ENCODE measurements at places on chromosomes 2 and 18. TPM values are rescaled to one million over a fixed set of nuclear protein-coding genes. Genes with fewer than 3 reads are reported as not detected.

CXCR4 gene
- 6.5 TPM for total RNA-seq

DNAH7 gene
- total RNA-seq = 0.27 TPM

ZNF892 gene
- 1.7 TPM for total RNA-seq

GPBAR1 gene
- not detected for total RNA-seq

C2orf69 gene
- total RNA-seq = 15.4 TPM

PROKR1 gene
- not detected for total RNA-seq

NLRC4 gene
- total RNA-seq = not detected

NAT8 gene
- not detected for total RNA-seq

MAPK4 gene
- 0.17 TPM for total RNA-seq

MTCL1 gene
- total RNA-seq = 20.8 TPM

- no peak for DNase-seq
These were observed 49.3 kb upstream of the MCM6 start for GRCh38 chr2:135925571-135925970.

GRCh38 chr2:28929581-28929980 is 35.1 kb downstream of the WDR43 start:
- DNase-seq = no peak

GRCh38 chr2:181307203-181307991 is 149.8 kb upstream of the ITGA4 start:
- no peak for DNase-seq

- DNase-seq = no peak
These were observed 1.4 kb upstream of the IDH1 start for GRCh38 chr2:208256192-208256782.

DNA sequence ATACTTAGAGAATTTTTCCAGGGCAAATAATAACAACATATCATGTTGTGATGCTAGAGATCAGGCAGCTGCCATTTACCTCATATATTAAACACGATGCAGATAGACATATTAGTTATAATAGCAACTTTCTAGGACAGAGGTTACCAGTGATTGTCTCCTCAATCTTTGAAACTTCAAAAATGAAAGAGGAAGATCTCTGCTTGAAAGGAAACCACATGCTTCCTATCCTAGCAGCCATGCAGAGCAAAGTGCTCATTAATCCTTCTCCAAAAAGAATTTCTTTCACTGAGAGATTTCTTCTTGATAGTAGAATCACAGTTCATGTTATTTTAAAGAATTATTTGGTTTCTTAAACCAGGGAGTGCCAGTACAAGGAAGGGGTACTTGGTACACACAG is 317.2 kb downstream of the CPS1 start:
- no peak for DNase-seq

GRCh38 chr2:46351750-46352138 is 54.5 kb downstream of the EPAS1 start:
- DNase-seq = no peak

GRCh38 chr2:44550561-44550960 is 188.8 kb downstream of the CAMKMT start:
- DNase-seq = no peak

- DNase-seq = no peak
These were observed 285.0 kb downstream of the GULP1 start for GRCh38 chr2:188576651-188577050.

GRCh38 chr2:206240327-206240726 is 34.1 kb upstream of the ZDBF2 start:
- peak; percentile 16 for DNase-seq

DNA sequence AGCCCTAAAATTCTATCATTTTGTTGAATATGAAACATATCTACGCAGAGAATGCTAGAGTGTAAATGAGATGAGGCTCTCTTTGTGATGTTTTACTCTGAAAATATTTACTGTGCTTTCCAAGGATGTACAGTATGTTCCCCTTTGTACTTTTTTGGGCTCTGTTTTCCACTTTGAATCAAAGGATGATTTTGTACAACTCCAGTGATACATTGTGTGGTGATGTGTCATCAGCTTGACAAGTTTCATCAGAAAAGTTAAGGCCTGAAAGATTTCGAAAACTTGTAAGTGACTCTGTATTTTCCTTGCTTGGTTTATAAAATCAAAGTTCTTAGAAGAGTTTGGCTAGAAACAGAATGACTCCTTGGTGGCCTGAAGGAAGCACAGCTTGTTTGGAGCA is 206.3 kb downstream of the LTBP1 start:
- no peak for DNase-seq

DNA sequence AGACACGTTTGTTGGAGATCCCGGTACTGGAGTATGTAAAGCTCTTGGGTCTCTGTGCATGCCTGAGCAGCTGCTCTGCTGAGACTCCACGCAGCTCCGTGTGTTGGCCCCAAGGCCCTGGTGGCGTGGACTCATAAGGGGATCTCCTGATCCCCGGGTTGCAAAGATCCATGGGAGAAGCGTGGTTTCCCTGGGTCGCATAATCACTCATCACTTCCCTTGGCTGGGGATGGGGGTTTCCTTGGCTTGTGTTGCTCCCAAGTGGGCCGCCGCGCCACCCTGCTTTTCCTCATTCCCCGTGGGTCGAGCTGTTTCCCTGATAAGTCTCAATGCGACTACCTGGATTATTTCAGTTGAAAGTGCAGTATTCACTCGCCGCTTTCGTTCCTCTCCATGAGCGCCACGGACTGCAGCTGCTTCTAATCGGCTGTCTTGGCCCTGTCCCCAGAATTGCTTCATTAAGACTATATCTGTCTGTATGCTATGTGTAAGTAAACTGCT is 76.0 kb downstream of the EPC2 start:
- no peak for DNase-seq

DNA sequence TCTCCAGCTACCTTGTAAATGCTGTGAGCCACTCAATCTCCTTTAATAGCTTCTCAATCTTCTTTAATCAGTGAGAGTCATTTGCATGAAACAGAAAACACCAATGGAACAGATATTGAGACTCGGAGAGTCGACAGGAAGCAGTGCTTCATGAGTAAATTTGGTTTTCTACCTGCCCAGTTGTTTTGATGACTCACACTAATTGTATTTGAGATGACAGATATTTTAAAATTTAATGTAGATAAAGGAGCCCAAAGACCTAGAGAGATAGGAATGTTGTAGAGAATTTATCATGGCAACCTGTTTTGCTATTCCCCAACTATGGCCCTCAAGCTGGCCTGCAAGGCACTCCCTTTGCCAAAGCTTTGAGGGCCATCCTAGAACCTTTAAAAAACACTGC is 119.1 kb downstream of the CDC42EP3 start:
- no peak for DNase-seq

GRCh38 chr2:128573531-128573930 is 254.9 kb upstream of the HS6ST1 start:
- no peak for DNase-seq

DNA sequence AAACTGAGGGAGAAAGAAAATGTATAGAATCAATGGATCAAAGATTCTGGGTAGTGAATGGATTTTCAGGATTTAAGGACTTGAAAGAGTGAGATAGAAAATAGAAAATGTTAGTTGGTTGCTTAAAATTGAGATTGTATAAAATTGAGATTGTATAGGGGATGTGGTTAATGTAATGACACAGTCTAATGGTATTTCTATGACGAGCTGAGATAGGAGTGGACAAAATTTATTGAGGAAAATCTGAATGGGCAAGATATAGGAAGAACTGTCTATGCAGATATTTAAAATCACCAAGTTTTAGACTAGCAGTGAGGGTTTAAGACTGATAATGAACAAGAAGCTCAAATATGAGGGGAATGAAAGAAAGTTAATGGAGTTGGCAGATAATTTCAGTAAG is 406.6 kb downstream of the NYAP2 start:
- DNase-seq = no peak

- peak; percentile 53 for DNase-seq
These were observed 521 bp downstream of the MYCN start for GRCh38 chr2:15940661-15941480.

DNA sequence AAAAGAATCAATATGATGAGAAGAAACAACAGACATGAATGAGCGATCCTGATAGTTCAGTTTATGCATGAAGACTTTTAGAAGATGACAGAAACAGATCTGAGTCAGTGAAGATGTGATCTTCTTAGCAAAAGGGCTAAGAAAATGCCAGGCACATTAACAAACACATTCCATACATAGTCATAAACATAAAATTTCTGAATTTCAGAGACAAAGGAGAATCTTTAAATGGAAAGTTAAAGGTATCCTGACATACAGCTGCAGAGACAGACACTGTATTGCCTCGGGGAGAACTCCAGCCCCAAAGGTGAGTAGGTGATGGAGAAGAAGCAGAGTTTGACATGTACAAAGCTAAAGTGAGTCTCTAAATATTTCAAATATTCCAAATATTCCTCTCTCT is 40.6 kb upstream of the FN1 start:
- DNase-seq = no peak

DNA sequence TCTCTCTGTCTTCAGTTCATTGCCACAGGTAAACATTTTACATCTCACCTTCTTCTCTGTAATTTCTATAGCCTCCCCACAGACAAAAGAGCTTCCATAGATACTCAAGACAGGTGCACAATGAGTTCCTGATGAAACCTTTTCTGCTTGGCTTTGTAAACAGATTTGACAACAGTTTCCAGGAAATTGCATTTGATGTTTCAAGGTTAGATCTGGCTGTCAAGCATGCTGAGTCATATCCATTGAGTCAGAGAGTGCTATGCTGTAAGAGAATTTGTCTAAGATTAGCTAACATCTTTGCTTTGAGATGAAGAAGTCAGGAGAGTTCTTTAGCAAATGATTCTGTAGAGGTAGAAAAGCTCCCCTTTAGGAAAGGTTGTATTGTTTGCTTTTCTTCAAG is 40.6 kb upstream of the MAP2 start:
- peak; percentile 43 for DNase-seq

- DNase-seq = no peak
These were observed 53.9 kb downstream of the SPATS2L start for GRCh38 chr2:200360364-200360763.

DNA sequence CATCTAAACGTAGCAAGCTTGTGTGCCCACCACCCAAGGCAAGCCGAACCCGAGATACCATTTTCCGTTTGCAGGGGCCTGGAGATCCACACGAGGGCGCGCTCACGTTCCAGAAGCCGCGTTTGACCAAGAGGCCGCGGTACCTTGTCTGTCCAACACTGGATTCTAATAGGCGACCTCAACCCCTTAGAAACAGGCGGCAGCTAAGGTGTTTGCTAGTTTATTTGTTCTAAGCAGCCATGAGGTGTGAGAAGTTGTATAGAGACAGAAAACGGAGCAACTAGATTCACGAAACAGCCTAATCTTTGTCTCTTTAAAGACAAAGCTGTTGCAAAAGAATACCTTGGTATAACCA is 4.2 kb downstream of the HOXD11 start:
- peak; percentile 69 for DNase-seq

DNA sequence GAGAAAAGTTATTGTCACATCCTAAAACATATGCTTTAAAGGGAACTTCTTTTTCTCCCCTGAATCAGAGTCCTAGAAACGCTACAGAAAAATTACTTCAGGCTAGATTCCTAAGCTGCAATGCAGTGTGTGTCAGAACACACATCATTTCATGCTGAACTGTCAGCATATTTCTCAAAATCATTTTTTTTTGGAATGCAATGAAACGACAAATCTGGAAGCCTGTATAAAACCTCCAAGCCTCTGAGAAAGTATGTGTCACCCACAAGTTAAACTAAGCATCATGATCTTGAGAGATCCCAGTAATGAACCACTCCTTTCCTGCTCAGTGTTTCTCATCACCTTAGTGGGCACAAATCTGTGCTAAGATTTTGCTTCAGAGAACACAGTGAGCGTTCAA is 276.2 kb downstream of the ZNF521 start:
- no peak for DNase-seq

DNA sequence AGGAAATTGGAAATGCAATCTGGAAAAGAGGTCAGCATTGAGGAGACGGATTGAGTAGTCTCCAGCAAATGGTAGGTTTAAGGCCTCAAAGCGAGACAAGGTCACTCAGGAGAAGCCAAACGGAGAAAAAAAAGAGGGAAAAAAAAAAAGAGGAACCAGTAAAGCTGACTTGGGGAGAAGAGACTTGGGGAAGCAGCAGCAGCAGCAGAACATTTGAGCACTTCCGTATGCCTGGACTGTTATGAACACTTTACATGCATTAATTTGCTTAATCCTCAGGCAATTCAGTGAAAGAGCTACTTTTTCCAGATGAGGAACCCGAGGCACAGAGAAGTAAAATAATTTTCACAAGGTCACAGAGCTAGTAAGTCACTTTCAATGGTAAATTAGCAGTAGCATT is 81.3 kb downstream of the OSBPL6 start:
- no peak for DNase-seq

- no peak for DNase-seq
These were observed 125.9 kb downstream of the GPD2 start for GRCh38 chr2:156562124-156562523.

DNA sequence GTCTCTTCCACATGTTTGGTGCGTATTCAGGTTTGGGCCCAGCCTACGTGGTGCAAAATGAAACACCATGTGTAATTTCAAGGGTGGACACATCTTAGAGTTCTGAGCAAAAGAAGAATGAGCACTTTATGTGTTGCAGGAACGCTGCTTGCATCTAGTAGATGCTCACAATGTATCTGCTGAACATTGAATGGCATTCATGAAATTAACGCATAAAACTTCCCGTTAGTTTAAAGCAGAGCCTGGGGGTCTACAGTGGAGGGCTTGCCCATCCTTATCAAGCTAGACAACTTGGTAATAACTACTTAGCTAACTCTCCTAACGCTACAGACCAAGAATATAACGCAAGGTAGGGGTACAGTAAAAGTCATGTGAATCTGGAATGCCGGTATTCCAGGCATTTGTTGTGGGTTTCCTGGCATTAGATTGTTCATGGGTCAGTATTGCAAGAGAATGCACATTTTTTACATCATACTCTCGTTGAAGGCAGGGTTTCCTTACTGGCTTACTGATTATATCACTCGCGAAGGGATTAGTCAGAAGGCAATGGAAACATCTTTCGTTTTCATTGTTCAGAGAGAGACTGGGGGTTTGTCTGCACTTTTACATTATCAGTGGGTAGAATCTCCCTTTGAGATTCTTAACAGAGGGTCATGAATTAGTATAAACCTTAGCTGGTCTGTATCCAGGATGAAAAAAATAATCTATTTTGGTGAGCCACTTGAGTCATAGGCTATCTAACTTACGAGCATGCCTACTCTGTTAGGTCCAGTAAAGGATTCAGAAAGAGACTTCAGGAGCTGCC is 229.5 kb upstream of the EPAS1 start:
- peak; percentile 66 for DNase-seq

DNA sequence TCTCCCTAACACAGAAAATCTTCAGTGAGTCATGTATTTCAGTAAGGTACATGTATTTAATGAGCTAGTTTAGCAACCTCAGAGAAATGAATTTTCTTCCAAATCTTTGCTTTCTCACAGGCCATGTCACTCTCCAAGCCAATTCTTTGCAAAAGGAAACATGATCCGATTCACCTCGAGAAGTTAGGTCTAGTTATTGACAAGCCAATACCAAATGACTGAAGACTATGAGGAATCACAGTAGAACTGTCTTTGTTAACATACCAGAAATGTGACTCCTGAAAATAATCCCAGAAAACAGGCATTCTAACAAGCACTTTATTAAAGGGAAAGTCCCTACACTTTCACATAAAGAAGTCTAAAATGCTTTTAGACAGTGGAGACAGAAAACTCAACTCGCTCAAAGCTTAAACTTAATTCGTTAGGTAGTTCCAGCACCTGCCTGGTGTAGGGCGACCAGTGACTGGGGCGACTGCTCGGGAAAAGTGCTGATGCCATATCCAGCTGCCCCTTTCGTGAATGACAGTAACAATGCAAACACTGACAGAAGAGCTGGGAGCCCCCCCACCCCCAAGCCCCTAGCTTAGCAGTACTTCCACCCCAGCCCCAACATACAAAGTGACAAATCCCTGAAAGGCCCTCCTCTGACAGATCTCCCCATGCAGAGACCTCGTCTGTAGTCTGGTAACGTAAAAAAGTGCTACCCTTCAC is 1.8 kb downstream of the MEMO1 start:
- DNase-seq = peak; percentile 4
